Gastrocnemius medialis (tissue), 4 donors: ENCODE measurements at places on chromosomes 12 and 14.

DNA sequence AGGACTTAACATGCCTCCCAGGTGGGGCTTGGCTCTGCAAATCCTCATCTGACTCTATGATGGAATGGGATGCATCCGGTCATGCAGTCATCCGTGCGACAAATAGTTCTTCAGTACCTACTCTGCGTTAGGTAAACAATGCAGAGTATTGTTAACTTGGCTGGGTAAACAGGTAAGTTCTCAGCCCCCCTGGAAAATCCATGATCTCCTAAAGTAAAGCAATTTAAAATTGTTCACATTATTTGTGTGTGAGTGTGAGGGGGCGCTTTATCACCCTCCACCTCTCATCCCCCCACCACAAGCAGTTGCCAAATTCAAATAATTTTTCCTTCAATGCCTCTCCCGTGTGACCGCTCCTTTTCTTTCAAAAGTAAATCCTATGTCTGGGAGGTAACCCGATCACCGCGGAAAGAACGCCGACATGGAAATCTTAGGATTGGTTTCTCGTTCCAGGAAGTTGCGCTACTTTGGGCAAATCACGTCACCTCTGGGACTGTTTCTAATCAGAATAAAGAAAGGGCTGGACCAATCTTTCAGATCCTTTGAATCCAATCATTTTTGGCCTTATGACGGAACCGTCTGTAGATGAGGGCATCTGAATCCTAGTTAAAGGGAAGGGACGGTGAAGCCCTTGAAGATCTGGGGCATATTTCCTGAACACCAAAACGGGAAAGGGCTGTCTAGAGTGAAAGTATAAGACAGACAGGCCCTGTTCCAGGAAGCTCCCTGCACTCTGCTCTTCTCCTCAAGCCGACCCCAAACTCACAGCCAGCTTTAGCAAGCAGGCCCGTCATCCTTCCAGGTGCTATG lies 44.0 kb upstream of the SINHCAF start:
- peak overlapping the region; percentile 50 for H3K4me3 ChIP-seq
- H3K4me1 ChIP-seq = peaks cover 9% of the 10 kb centered on the region
- no peaks in the 10 kb centered on the region for H3K27me3 ChIP-seq
- DNase-seq = peak; percentile 5

GRCh38 chr14:72033365-72033764 lies 101.1 kb downstream of the RGS6 start:
- H3K27me3 ChIP-seq = no peaks in the 10 kb centered on the region
- no peak for DNase-seq
- no peak overlapping the region for H3K4me3 ChIP-seq
- no peaks in the 10 kb centered on the region for H3K4me1 ChIP-seq

DNA sequence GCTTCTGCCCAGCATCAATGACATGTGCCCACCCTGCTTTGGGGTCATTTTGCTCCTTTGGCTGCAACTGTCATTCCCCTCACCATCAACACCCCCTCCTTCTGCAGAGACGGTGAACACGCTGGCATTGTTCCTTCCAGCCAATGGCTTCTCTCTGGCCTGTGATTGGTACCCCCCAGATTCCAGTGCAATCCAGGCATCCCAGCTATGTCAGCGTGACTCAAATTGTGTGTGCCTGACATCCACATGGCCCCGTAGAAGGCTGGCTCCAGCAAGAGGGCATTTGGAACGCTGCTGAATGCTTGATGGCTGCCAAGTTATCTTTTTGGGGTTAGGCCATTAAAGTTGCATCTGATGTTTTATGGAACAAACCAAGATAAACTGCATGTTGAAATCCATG lies 21.0 kb upstream of the CCND2 start:
- DNase-seq = no peak
- H3K27ac ChIP-seq = no peak overlapping the region
- no peaks in the 10 kb centered on the region for H3K4me1 ChIP-seq
- no peaks in the 10 kb centered on the region for H3K36me3 ChIP-seq
- peaks cover 15% of the 10 kb centered on the region for H3K27me3 ChIP-seq

DNA sequence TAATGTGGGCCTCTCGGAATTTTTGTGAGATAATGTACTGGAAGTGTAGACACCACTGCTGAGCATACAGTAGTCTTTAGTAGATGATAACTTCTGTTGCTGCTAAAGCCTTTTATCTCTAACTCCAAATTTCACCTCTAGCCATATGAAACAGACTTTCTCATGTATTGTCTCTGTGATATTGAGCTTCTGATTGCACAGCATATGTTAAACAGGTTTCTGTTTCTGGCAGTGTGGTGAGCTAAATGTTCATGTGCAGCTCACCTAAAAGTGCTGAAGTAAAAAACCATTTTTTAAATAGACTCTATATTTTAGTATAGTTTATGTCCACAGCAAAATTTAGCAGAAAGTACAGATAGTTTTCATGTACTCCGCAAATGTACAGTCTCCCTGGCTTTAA lies 89.3 kb upstream of the ALX1 start:
- no peak for DNase-seq
- H3K27me3 ChIP-seq = no peaks in the 10 kb centered on the region
- no peak overlapping the region for H3K27ac ChIP-seq

GRCh38 chr14:28953973-28954372 lies 187.4 kb downstream of the FOXG1 start:
- no peaks in the 10 kb centered on the region for H3K27me3 ChIP-seq
- H3K4me1 ChIP-seq = no peaks in the 10 kb centered on the region
- no peak for DNase-seq
- no peak overlapping the region for H3K27ac ChIP-seq
- no peaks in the 10 kb centered on the region for H3K36me3 ChIP-seq
- H3K4me3 ChIP-seq = no peak overlapping the region

DNA sequence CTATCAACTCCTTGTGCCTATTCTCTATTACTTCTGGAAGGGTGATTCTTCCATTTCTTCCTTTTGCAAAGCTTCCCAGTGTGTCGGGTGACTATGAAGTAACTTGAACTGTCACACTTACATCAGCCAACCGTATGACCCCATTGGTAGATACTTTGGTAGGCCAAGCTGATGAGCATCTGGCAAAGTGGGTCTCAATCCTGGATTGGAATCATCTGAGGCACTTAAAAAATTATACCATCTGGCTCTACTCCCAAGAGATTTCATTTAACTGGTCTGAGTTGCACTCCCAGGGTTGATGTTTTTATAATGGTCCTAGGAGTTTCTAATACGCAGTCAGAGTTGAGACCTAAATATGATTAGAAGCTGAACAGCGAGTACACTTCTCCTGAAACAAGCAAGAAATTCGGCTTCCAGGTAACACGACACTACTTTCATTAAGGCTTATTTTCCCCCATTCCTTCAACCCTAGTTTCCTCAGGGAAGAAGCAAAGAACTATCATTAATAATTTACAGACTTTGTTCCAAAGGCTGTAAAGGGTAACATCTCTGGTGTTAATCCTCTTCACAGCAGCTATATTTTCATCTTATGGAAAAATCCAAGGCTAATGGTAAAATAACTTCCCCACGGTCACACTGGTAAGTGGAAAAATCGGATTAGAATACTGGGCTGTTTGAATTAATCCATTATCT lies 76.8 kb downstream of the PDE6H start:
- no peak overlapping the region for H3K4me3 ChIP-seq
- H3K36me3 ChIP-seq = no peaks in the 10 kb centered on the region
- peaks cover 7% of the 10 kb centered on the region for H3K4me1 ChIP-seq
- no peaks in the 10 kb centered on the region for H3K27me3 ChIP-seq

GRCh38 chr12:65015850-65016249 lies 105.3 kb downstream of the WIF1 start:
- no peak overlapping the region for H3K27ac ChIP-seq
- H3K4me1 ChIP-seq = no peaks in the 10 kb centered on the region
- no peaks in the 10 kb centered on the region for H3K36me3 ChIP-seq

DNA sequence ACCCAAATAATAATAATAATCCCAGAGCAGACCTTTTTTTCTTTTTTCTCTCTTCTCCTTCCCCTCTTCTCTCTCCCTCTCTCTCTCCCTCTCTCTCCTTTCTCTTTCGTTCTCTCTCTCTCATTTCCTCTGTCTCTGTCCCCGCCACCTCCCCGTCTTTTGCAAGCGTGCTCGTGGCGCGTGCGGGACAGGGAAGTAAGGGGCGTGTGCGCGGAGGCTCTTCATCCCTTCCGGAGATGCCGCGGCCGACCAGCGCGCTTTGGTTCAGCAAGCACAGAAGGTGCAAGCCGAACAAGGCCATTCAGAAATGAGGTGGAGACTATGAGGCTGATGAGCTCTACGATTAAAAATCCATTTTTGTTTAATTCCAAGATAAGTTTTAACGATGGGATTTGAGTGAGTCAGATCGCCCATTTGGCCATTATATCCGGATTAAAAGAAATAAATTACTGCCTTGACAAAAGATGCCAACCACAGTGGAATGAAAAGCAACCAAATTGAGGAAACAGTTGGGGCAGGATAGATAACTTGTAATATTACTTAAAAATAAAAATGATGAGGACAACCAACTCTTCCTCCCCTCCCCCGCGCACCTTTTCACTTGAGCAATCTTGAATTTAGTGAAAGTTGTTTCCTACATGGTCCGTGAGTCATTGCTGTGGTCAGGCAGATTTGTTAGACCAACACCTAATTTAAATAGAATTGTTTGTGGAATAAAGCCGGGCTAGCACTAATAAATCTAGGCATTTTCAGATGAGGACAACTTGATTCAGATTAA lies 1.2 kb upstream of the AMIGO2 start:
- H3K36me3 ChIP-seq = no peaks in the 10 kb centered on the region
- H3K27ac ChIP-seq = peak overlapping the region; percentile 74
- peak; percentile 40 for DNase-seq
- peaks cover 23% of the 10 kb centered on the region for H3K27me3 ChIP-seq
- H3K4me3 ChIP-seq = peak overlapping the region; percentile 63

DNA sequence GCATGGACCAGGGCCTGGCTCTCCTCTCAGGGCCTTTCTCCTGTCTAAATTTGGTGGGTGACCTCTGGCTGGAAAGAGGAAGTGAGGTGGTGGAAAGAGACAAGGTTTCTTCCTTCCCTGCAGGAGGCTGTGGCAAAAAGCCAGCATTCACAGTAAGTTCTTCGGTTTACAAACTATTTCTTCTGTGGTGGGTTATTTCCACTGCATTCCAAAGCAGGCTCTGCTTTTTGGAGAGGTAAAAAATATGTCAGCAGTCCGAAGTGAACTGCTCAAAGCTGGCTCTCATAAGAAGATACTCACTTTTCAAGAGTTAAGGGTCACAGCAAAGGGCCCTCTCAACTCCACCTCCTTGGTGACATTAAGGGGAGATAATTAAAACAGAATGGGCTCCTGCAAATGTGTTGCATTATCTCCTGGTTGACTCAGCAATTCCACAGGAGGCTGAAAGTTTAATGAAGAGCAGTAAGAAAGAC lies 48.9 kb upstream of the POC1B start:
- DNase-seq = no peak
- H3K4me3 ChIP-seq = no peak overlapping the region
- H3K27ac ChIP-seq = no peak overlapping the region
- no peaks in the 10 kb centered on the region for H3K27me3 ChIP-seq
- no peaks in the 10 kb centered on the region for H3K36me3 ChIP-seq
- no peaks in the 10 kb centered on the region for H3K4me1 ChIP-seq

- peaks cover 6% of the 10 kb centered on the region for H3K36me3 ChIP-seq
- no peak for DNase-seq
- peak overlapping the region; percentile 88 for H3K27ac ChIP-seq
- no peaks in the 10 kb centered on the region for H3K27me3 ChIP-seq
- H3K4me3 ChIP-seq = peak overlapping the region; percentile 94
- peaks cover 17% of the 10 kb centered on the region for H3K4me1 ChIP-seq
Observed at GRCh38 chr12:42326541-42327226, 717 bp downstream of the PPHLN1 start.

GRCh38 chr12:106125351-106126095 lies 13.2 kb downstream of the NUAK1 start:
- H3K4me1 ChIP-seq = peaks cover 86% of the 10 kb centered on the region
- peak overlapping the region; percentile 85 for H3K27ac ChIP-seq
- H3K4me3 ChIP-seq = no peak overlapping the region
- H3K36me3 ChIP-seq = no peaks in the 10 kb centered on the region
- DNase-seq = no peak

DNA sequence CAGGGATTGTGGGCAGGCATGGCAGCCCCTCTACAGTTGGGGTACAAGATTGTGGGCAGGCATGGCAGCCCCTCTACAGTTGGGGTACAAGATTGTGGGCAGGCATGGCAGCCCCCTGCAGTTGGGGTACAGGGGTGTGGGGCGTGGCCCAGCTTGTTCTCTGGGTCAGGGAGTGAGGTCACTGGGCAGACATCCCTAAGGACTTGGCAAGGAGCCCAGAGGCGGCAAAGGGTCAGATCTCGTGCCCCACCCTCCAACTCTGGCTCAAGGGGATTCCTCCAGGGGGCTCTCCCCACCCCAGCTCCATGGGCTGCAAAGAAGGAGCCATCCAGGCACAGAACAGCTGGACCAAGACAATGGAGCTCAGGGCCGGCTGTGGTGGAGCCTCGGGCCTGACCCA lies 25.8 kb upstream of the NUDT14 start:
- no peak overlapping the region for H3K4me3 ChIP-seq
- no peak overlapping the region for H3K27ac ChIP-seq
- no peak for DNase-seq
- peaks cover 12% of the 10 kb centered on the region for H3K36me3 ChIP-seq
- no peaks in the 10 kb centered on the region for H3K27me3 ChIP-seq

DNA sequence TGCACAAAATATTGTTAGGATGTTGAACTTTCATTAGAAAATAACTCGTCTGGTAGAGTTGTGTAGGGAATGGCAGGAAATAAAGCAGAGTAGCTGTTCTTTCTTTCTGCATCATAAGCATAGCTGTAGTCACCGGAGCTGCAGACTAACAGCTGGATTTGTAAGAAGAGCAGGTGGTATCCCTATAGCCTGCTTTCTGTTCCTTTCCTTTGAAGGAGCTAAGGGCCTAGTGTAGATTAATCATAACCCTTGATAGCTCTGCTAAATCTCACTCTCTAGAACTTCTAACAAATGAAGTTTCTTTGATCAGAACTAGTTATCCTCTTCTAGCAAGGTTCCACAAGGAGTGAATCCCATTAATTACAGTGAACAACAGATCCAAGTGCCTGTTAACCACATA lies 3.5 kb downstream of the LMO3 start:
- peaks cover 15% of the 10 kb centered on the region for H3K27me3 ChIP-seq
- H3K27ac ChIP-seq = no peak overlapping the region
- no peak overlapping the region for H3K4me3 ChIP-seq
- H3K36me3 ChIP-seq = no peaks in the 10 kb centered on the region
- H3K4me1 ChIP-seq = no peaks in the 10 kb centered on the region
- DNase-seq = no peak

DNA sequence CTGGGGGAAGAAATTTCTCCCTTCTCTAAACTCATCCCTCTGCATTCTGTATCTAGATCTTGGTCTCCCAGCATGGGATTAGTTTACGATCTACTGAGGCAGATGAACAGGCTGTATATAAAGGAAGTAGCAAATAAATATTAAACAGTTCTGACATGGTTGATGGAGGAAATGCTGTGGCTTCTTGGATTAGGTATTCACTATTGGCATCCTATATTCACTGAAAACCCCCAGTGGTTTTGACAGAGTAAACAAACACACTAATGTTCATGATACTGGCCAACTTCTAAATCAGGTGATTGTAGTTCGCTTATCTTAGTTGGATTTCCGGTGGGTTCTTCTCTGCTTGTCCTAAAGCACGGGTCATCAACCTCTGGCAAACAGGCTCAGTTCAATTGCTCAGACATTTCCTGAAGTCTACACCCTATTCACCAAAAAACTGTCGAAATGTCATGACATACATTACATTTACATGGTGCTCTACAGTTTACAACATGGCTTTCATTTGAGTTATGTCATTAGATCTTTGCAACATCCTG lies 433.9 kb downstream of the EGLN3 start:
- no peak overlapping the region for H3K4me3 ChIP-seq
- no peak for DNase-seq
- no peaks in the 10 kb centered on the region for H3K4me1 ChIP-seq
- H3K27ac ChIP-seq = no peak overlapping the region

- peaks cover 8% of the 10 kb centered on the region for H3K4me1 ChIP-seq
- H3K36me3 ChIP-seq = no peaks in the 10 kb centered on the region
- no peak overlapping the region for H3K4me3 ChIP-seq
- DNase-seq = no peak
- no peak overlapping the region for H3K27ac ChIP-seq
Observed at GRCh38 chr12:96334502-96334901, 65.7 kb downstream of the CDK17 start.
